ENCODE measurements at places on chromosomes 7 and 10.

- no peak for DNase-seq
Measured at GRCh38 chr10:104100795-104101194, 15.1 kb upstream of the COL17A1 start.

- DNase-seq = no peak
Measured at GRCh38 chr10:106959521-106959920, 205.0 kb downstream of the SORCS1 start.

GRCh38 chr10:60908896-60909295 is 35.1 kb downstream of the RHOBTB1 start:
- no peak for DNase-seq

GRCh38 chr7:152969335-152969734 is 209.8 kb downstream of the ACTR3B start:
- no peak for DNase-seq

- no peak for DNase-seq
Measured at GRCh38 chr7:26376175-26376917, 84.7 kb downstream of the SNX10 start.

- DNase-seq = no peak
Measured at GRCh38 chr7:112214268-112214667, 7.8 kb downstream of the ZNF277 start.
